NCI-H2171 (cell line): ENCODE measurements at places on chromosomes 4 and X.

- DNase-seq = no peak
Measured at GRCh38 chr4:173936861-173937260, 346.6 kb downstream of the FBXO8 start.

- DNase-seq = no peak
Measured at GRCh38 chrX:53251307-53251706, 26.3 kb upstream of the KDM5C start.

- DNase-seq = no peak
Measured at GRCh38 chr4:8365353-8365752, 75.2 kb downstream of the ACOX3 start.

DNA sequence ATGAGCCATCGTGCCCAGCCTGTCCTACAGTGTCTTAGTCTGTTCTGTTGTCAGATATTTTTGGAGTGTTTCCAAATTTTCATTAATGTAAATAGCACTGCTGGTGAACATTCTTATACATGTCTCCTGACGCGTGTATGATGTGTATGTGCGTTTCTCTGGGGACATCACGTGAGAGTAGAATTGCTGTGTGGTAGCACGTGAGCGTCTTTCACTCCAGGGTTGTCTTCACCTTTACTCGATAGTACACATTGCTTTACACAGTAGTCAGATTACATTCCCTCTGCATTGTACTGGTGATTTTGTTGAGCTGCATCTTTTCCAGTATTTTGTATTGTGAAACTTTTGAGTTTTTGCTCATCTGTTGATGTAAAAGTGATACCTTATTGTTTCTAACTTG, 60.0 kb downstream of the ARHGAP10 start:
- DNase-seq = no peak

DNA sequence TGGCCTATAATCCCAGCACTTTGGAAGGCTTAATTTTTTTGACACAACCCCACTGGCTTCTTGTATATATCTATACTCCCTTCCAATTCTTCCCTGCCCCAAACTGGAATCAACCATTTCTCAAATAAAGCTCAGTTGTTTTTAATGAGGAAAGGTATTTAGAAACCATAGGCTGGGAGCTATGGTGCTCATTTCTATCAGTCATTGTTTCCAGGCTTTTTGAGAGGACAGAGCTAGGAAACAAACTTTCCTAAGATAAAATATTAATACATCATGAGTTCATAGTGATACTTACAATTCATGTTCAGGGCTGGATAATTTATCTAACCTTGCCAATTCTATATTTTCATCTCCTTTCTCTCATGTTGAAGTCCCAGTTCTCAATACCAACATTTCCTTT, 50.3 kb downstream of the BCOR start:
- no peak for DNase-seq

- no peak for DNase-seq
Measured at GRCh38 chrX:9144701-9145241, 110.8 kb upstream of the FAM9B start.

DNA sequence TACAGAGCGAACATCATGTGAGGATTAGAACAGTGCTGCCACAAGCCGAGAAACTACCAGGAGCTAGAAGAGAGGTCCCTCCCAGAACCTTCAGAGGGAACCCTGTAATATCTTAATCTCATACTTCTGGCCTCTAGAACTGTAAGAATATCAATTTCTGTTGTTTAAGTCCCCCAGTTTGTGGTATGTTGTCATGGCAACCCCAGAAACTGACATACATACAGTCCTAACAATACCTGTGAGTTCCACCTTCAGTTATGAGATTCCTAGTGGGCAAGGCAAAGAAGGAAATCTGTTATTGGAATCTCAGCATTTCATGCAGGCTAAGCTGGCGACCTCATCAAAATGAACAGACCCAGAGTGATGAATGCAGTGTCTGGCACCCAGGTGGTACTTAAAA, 42.5 kb downstream of the ZBTB49 start:
- DNase-seq = no peak

DNA sequence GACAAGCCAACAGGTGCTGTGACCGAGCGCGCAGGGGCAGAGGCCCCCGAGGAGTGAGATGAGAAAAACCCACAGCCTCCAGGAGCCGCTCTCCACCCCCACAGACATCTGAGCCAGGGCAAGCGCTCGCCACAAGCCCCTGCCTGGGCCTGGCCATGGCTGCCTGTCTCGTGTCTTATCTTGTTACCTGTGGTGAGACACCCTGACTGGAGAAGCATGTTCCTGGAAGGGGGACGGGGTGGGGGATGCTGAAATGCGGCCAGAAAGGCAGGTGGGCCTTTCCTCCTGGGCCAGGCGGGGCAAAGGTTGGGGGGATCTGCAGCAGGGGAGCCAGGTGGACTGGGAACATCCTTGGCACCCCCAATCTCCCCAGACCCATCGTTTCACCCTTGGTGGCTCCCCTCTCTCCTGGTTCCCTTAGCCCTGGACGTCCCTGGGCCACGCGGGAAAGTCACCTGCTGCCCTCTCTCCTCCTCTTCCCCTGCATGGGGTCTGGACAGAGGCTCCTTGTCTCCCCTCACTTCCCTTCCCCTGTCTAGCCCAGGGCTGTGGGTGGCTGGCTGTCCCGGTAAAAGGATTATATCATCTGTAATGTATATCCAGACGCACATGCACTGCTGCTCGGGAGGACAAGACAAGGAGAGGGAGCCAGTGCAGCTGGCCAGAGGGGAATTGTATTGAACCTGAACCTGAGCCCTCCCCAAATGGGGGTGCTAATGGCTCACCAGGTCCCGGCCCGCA, 8.4 kb upstream of the DUSP9 start:
- DNase-seq = no peak

DNA sequence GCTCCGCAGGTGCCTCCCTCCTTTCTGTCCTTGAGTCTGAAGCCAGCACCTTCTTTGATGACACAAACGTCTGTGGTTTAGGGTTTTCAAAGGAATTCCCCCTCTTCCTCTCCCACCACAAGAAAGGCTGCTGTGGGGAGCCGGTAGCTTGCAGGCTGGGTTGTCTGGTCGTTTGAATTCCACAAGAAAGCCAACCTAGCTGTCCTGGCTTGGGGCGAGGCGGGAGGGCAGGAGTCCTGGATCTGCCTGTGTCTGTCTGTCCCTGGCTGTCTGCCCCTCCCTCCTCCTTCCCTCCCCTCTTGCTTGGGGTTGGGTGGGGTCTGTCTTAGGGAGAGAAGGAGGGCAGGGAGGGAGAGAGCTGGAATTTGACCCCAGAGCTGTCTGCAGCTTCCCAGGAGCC, 56.3 kb downstream of the SHROOM2 start:
- no peak for DNase-seq

DNA sequence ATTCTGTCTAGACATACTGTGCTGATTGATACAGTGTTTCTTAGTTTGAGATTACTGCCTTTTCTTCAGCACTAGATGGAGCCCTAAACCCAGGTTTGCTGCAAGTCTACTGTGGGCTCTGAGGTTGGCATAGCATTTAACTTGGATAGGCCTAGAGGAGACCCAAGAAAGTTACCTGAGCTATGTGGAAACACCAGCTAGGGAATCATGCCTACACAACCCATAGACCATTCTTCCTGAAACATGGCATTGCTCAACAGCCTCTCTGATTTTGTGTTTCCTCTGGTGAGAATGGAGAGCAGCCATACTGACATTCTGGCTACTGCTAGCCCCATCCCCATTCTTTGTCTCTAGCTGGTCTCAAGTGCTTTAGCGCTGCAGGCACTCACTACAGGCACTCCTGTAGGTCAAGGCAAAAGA, 287.7 kb upstream of the PCDH18 start:
- DNase-seq = peak; percentile 8

- no peak for DNase-seq
Measured at GRCh38 chr4:1991087-1991486, 17.7 kb downstream of the NELFA start.
